Activated T-cell treated with anti-CD3 and anti-CD28 coated beads, Interleukin-2, amount 50 U/mL, for 72 hours (primary cell): ENCODE measurements at places on chromosomes 13 and 19.

- no peaks in the 10 kb centered on the region for H3K4me1 ChIP-seq
- H3K4me3 ChIP-seq, result no peak overlapping the region
- no peaks in the 10 kb centered on the region for H3K27me3 ChIP-seq
- no peak for DNase-seq
- no peaks in the 10 kb centered on the region for H3K36me3 ChIP-seq
- no peak overlapping the region for H3K27ac ChIP-seq
Measured at GRCh38 chr13:47250146-47250545, 353.3 kb upstream of the HTR2A start.

- no peaks in the 10 kb centered on the region for H3K4me1 ChIP-seq
- DNase-seq, result no peak
- no peaks in the 10 kb centered on the region for H3K27me3 ChIP-seq
- peaks cover 2% of the 10 kb centered on the region for H3K36me3 ChIP-seq
- H3K27ac ChIP-seq, result no peak overlapping the region
Measured at GRCh38 chr13:104086210-104086609, 1020.0 kb upstream of the SLC10A2 start.

DNA sequence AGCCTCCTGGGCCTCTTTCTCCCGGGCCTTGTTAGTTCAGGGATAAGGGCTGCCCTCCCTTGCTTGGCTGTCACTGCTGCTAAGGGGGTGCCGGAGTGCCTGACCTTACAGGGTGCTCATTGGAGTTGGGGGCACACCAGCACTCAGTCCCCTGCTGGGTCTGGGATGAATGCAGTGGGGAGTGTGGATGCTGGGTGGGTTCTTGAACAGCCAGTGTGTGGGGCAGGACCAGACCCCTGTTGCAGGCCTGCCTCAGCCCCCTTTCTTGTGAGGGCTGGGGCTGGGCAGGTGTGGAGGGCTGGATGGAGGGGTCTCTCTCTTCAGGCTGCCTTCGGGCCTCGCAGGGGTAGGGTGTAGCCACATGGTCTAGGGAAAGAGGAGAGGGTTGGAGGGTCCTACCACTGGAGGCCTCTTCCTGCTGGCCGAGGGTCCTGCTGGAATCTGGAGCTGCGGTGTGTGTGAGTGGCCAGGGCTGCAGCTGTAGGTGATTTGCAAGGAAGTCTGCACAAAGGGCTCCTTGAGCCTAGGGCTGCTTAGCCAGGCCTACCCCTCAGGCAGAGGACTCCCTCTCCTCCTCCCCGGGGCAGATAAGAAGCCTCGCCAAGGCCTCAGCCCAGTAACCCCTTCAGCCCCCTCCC is 3.2 kb downstream of the CEBPA start:
- H3K4me3 ChIP-seq, result no peak overlapping the region
- no peaks in the 10 kb centered on the region for H3K4me1 ChIP-seq
- no peaks in the 10 kb centered on the region for H3K36me3 ChIP-seq
- DNase-seq, result no peak
- peaks cover 33% of the 10 kb centered on the region for H3K27me3 ChIP-seq
- no peak overlapping the region for H3K27ac ChIP-seq

DNA sequence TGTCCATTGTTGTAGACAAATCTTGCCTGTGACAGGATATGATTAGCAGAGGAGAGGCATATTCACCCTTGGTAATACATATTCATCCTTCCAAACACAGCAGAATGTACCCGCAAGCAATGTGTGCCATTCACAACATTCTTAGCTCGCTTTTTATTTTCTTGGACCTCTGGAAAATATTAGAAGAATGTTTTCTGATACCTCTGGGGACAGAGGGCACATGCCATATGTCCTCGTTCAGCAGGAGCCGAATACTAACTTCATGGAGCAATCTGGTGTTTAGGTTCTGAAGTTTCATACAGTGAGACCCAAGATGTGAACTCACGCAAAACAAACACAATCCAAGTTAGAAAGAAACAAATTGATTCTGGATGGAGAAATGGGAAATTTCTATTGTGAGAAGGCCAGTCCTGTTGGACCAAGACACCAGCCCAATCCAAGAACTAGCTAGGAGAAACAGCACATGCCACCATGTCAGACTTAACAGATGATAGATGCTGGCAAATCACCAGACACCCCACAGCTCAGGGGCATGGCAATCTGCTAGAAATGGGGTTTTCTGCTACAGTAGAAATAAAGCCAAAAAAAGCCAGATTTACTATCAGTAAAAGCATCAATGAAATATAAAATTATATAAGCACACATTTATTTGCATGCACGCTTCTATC is 297.4 kb downstream of the DCLK1 start:
- DNase-seq, result no peak
- no peaks in the 10 kb centered on the region for H3K27me3 ChIP-seq
- H3K36me3 ChIP-seq, result no peaks in the 10 kb centered on the region
- H3K4me1 ChIP-seq, result no peaks in the 10 kb centered on the region
- H3K27ac ChIP-seq, result no peak overlapping the region

DNA sequence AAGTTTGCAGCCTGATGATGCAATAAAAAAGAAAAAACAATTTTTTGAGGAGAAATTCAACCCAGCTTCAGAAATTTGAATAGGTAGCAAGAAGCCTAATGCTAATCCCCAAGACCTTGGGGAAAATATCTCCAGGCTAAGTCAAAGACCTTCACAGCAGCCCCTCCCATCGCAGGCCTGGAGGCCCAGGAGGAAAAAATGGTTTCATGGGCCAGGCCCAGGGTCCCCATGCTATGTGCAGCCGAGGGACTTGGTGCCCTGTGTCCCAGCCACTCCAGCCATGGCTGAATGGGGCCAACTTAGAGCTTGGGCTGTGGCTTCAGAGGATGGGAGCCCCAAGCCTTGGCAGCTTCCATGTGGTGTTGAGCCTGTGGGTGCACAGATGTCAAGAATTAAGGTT is 210.3 kb downstream of the SUCLA2 start:
- DNase-seq, result no peak
- H3K27me3 ChIP-seq, result no peaks in the 10 kb centered on the region
- no peaks in the 10 kb centered on the region for H3K4me1 ChIP-seq
- H3K36me3 ChIP-seq, result peaks cover 12% of the 10 kb centered on the region
- no peak overlapping the region for H3K4me3 ChIP-seq
- H3K27ac ChIP-seq, result no peak overlapping the region
